ENCODE measurements at places on chromosomes 3 and 15. TPM values are rescaled to one million over a fixed set of nuclear protein-coding genes. Genes with fewer than 3 reads are reported as not detected.
A peak's percentile ranks its signal among the peaks of the same experiment; 100 is the strongest.

Gene SCN11A
- under 0.01 TPM for total RNA-seq

DNA sequence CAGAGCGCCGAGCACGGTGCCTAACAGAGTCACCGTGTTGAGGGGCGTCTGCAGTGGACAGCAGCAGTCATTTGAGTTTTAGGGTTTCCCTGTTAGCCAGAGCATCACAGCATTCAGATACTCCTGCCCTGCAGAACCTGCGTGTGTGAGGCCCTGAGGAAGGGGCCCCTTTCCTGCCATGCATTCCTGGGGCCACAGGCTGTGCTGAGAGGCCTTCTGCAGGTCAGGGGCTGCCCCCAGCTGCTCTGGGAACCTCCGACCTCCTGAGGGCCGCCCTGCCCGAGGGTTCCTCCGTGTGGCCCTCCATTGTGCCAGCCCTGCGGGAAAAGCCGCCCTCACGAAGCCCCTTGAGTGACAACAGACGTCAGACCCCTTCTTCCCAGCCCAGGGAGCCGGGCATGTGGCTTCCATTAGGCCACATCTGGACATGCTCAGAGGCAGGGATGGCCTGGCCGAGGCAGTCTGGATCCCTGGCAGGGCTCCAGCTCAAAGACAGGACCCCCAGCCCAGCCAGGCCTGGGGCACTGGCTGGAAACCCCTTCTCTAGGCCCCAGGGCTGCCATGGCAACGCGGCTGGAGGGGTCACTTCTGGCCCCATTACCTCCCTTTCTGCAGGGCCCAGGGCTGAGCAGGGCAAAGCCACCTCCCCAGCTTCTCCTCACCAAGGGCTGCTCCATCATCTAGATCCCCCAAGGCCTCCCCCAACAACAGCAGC is 25.3 kb downstream of the FBLN2 start:
- DNase-seq, result no peak
- peaks cover 24% of the 10 kb centered on the region for H3K4me1 ChIP-seq
- peak overlapping the region; percentile 28 for H3K27ac ChIP-seq
- no peaks in the 10 kb centered on the region for H3K27me3 ChIP-seq

Gene PFN2
- total RNA-seq, result 39.3 TPM

GRCh38 chr3:174758943-174759342 is 100.2 kb upstream of the NAALADL2 start:
- no peak for DNase-seq
- no peaks in the 10 kb centered on the region for H3K27me3 ChIP-seq
- no peak overlapping the region for H3K27ac ChIP-seq
- H3K36me3 ChIP-seq, result no peaks in the 10 kb centered on the region
- no peaks in the 10 kb centered on the region for H3K4me1 ChIP-seq
- no peak overlapping the region for H3K4me3 ChIP-seq

Gene ACTR8
- 19.3 TPM for total RNA-seq

DNA sequence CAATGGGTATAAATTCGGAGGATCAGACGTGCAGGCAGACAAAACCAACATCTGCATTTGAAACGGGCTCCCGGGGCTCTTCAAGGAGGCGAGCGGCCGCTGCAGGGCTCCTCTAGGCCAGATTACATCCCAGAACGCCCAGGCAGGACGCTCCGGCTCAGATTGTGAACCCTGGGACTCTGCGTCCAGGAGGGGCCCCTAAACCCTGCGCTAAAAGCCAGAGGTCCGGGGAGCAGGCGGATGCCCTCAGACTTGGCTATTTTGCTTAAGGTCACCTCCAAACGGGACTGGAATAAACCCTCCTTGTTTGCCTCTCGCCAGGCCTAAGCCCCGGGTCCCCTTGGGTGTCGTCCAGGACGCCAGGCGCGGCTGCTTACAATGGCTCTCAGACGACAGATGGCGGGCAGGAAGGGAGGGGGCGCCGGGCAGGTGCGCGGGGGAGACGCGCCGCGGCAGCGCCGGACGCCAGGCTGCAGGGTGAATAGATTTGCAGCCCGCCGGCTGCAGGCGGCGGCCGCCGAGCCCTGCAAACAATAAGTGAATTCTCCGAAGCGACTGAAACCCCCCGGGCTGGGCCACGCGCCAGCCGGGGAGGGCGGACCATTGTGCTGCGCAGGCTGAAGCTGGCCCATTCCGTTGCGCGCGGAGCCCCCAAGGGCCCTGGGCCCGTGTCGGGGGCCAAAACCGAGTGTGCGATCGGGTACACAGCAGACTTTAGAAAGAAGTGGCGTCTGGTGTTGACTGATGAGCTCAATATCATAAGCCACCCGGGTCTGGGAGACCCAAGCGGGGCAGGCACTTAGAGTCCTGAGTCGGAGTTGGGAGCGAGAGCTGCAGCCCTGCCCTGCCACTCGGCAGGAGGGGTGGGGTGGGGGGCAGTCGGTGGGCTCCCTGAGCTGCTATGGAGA is 32.3 kb upstream of the AMOTL2 start:
- no peaks in the 10 kb centered on the region for H3K36me3 ChIP-seq
- H3K27me3 ChIP-seq, result no peaks in the 10 kb centered on the region
- H3K4me1 ChIP-seq, result peaks cover 15% of the 10 kb centered on the region
- peak overlapping the region; percentile 49 for H3K27ac ChIP-seq

DNA sequence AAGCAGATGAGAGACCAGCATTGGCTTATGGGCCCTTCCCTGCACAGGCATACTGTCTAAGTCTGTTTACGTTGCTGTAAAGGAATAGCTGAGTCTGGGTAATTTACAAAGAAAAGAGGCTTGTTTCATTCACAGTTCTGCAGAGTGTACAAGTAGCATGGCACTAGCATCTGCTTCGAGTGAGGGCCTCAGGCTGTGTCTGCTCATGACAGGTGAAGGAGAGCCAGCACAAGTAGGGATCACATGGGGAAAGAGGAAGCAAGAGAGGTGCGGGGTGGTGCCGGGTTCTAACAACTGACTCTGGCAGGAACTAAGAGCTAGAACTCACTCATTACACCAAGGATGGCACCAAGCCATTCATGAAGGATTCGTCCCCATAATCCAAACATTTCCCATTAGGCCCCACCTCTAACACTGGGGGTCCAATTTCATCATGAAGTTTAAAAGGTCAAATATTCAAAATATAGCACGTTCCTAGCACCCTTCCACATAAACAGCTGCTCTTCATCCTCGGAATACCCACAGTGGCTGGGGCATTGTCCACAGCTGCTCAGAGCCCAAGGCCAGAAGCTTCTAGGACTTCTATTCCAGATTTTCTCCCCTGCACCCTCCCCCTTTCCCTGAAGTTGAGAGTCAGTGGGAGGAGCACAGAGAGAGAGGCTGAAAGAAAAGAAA is 5.6 kb downstream of the RTP3 start:
- no peaks in the 10 kb centered on the region for H3K36me3 ChIP-seq
- no peak overlapping the region for H3K4me3 ChIP-seq
- no peaks in the 10 kb centered on the region for H3K27me3 ChIP-seq

DNA sequence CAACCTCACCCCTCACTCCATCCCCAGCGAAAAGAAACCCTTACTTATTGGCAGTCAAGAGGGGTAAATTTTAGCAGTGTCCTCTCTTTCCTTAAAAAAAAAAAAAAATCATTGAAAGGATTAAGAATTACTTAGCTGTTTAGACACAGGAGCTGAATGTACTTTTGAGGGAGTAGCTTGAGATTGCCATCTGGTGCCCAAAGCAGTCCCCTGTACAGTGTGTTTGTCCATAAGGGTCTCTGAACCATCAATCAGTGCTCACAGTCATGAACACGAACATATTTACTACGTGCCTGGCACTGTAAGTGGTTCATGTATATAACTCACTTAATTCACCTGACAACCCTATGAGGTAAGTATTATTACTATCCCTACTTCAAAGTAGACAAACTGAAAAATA is 463.5 kb downstream of the RAP2B start:
- no peak overlapping the region for H3K27ac ChIP-seq
- peaks cover 14% of the 10 kb centered on the region for H3K4me1 ChIP-seq
- no peak overlapping the region for H3K4me3 ChIP-seq
- no peaks in the 10 kb centered on the region for H3K36me3 ChIP-seq

Gene CEMIP
- 6.2 TPM for total RNA-seq

Gene CELF6
- total RNA-seq, result 0.76 TPM

DNA sequence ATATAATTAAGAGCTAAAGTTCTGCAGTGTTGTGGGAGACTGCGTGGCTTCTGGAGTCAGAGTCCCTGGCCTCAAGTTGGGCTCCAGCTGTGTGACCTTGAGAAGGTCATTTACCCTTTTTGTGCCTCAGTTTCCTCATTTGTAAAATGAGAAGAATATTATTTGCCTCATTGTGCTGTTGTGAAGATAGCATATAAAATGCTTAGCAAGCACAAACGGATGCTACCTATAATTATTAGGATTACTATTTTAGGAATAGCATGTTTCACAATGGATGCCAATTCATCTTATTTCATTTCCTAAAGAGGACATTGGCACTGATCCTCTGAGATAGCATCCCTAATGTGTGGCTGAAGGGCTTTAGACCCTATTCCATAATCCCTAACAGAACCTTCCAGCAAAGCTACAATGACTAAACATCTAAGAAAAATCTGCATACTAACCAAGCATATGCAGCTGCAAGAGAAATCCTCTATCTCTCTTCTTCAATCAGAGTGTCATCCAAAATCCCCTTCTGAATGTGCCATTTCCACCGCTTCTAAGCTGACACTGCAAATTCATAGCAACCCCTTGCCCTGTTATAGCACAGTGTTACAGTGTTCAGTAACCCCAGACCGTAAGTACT is 148.3 kb downstream of the RBMS3 start:
- peak overlapping the region; percentile 2 for H3K27ac ChIP-seq
- no peaks in the 10 kb centered on the region for H3K36me3 ChIP-seq
- H3K4me1 ChIP-seq, result peaks cover 30% of the 10 kb centered on the region
- no peak overlapping the region for H3K4me3 ChIP-seq
- DNase-seq, result no peak

All from esophagus squamous epithelium (tissue), 5 donors.